ENCODE measurements at places on chromosomes 2 and 18.

- no peak for DNase-seq
Measured at GRCh38 chr2:225599856-225600255, 200.3 kb downstream of the NYAP2 start.

GRCh38 chr2:188870289-188870688, 103.9 kb upstream of the COL3A1 start:
- DNase-seq, result peak; percentile 84

DNA sequence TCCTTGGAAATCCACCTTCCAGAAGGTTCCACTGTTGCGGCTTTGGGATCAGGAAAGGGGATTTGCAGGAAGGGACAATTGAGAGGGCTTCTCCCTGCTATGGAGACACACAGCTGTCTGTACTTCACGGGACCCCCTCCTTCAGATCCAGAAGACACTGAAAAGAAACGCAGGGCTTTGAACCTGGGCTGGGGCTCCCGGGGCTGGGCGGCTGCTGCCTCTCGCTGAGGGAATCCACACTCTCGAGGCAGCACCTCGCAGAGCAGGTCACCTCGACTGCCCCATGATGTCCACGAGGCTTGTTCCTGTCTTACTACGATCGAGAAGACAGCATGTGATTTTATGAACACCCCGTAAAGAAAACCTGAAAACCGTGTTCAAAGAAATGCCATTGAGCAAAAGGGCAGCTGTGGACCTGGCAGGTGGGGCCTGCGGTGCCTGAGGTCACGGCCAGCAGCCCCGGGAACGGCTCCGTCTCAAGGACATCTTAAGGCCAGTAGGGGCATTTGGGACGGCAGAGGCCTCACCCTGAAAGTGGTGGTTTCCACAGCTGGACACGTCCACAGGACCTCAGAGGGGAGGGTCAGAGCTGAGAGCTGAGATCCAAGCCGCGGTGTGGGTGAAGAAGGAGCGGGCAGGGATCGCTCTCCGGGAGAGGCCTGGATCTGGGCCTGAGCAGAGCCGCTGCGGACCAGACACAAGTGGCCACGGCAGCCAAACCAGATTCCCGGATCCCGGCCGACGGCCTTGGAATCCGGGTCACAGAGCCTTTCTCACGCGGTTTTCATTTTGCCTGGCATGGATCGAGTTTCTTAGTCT, 165.7 kb downstream of the RTP5 start:
- no peak for DNase-seq

GRCh38 chr2:33437815-33438214, 38.6 kb upstream of the RASGRP3 start:
- DNase-seq, result peak; percentile 36

- DNase-seq, result no peak
Measured at GRCh38 chr2:233186851-233187250, 64.6 kb upstream of the ATG16L1 start.

GRCh38 chr2:30710016-30710415, 97.2 kb downstream of the CAPN13 start:
- no peak for DNase-seq

DNA sequence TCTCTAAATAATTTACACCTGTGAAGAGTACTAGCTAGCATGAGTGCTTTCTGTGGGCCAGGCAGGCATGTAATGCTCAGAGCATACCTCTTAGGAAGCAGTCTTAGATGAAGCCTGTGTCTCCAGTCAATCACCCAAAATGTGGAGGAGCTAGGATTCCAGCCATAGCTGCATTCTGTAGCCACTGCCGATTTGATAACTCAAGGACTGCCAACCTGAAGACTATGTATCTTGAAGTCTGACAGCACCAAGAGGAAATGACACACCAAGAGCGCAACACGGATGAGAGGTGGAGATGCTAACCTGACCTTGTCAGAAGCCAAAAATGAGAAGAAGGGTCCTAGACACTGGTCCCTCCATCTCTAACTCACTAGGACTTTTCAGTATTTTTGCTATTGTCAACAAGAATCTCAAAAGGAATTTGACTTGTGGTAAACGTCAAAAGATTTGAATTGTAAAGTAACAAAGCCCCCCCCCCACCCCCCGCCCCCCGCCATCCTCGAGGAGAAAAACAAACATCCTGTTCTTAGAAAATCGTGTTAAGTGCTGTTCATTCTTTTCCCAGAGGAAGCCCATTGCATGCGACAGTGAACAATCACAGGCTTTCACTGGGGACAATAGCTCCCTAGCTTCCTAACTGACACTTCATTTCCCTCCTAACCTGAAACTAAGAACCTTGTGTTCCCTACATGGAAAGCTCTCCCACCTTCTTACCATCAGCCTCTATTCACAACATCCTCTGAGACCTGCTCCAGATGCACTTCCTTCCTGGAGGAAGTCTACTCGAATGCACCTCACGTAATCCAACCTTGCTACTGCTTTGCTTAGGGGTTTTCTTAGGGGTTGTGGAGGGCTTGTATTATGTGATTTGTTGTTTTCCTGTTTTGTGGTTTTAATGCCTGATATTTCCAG, 14.7 kb downstream of the CDC42EP3 start:
- no peak for DNase-seq

DNA sequence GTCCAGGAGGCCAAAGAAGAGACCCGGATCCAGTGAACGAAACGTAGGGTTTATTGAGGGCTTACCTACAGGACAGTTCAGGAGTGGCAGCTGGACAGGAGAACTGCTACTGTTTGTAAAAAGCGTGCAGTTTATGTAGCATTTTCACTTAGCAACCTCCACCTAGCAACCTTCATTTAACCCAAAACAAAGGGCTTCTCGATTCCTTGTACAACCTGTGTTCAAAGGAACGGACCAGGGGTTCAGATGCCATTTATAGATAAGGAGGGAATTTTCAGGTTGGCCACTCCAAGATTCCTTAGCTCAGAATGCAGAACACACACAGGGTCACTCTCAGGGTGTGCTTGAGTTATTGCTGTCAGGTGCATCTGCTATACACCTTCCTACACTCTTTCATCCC, 65.1 kb upstream of the YWHAQ start:
- no peak for DNase-seq

GRCh38 chr2:232009639-232010274, 48.2 kb downstream of the DIS3L2 start:
- DNase-seq, result no peak

DNA sequence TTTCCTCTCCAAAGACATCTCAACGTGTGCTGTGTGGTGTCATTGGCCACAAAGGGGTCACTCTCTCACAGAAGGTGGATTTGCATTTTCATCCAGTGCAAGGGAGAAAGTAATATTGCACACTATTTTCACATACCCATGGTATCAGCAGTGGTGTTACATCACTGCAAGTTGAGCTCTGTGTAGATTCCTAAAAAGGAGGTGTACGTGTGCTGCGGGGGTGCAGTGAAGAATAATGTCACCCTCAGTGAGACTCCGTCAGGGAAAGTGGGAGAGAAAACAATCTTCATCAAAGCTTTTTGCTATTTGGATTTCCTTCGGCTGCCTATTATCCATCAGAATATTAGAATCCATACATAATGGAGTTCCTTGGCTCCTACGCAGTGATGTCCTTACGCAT, 733.8 kb upstream of the FANCL start:
- no peak for DNase-seq

GRCh38 chr2:120239488-120240287, 13.0 kb upstream of the RALB start:
- DNase-seq, result peak; percentile 72

GRCh38 chr2:31038385-31038784, 99.9 kb downstream of the GALNT14 start:
- no peak for DNase-seq

DNA sequence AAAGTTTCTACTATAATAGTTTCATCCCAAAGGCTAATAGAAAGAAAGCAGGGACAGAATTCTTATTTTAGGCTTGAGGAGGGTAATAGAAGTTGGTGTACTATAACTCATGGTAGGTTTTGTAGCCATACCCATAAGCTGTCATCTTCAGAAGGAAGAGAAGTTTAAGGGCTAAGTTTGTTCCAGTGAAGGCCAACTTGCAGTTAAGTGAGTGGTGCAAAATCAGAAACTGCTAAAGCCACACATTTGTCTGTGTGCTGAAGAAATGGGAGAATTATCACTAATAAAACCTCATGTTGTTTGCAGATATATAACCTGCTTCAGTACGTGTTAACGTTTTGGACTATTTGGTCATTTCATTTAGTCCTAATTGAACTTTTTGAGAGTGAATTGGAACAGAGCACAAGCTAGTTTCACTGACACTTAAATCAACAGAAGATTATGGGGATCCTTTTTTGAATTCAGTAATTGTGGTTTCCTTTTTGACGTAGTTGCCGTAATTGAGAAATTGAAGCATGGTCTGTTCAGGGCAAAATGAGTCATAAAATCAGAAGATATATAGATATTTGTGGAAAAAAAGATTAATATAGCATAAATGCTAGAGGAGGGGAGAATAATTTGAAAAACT, 69.1 kb downstream of the PHLPP1 start:
- DNase-seq, result no peak

DNA sequence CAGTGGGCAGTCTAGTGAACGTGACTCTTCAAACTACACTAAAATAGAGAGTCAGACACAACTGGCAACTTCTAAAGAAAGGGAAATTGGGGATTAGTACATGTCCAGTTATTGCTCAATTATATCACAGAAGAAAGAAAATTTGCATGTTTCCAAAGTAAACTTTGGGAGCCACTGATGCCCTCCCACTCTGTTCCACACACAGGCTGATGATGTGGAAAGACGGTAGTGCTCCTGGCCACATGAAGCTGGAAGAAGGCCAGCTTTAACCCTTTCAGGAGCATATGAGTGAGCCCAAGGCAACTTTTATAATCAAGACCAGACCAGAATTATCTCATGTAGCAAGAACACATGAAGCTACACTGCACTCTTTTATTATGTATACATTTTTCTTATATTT, 141.0 kb downstream of the NR4A2 start:
- peak; percentile 56 for DNase-seq

DNA sequence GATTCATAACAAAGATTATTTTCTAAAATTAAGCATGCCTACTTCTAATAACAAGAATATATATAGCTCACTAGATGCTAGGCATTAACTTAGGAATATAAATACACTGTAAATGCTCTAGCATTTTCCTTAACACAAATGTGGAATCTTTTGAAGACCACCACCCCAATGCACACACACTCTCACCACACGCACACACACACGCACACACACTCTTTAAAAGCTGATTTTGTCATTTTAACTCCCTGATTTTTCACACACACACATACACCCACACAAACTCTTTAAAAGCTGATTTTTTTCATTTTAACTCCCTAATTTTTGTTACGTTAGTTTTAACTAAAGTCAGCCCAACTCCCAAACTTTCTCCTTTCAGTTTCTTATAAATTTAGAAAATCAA, 3.0 kb downstream of the COL5A2 start:
- no peak for DNase-seq

GRCh38 chr2:226488034-226488433, 311.6 kb downstream of the IRS1 start:
- DNase-seq, result no peak

- DNase-seq, result no peak
Measured at GRCh38 chr2:240643093-240643810, 18.0 kb downstream of the GPR35 start.

- DNase-seq, result no peak
Measured at GRCh38 chr2:45007961-45008295, 1.3 kb downstream of the SIX2 start.

- no peak for DNase-seq
Measured at GRCh38 chr2:187842315-187842714, 288.1 kb upstream of the TFPI start.

DNA sequence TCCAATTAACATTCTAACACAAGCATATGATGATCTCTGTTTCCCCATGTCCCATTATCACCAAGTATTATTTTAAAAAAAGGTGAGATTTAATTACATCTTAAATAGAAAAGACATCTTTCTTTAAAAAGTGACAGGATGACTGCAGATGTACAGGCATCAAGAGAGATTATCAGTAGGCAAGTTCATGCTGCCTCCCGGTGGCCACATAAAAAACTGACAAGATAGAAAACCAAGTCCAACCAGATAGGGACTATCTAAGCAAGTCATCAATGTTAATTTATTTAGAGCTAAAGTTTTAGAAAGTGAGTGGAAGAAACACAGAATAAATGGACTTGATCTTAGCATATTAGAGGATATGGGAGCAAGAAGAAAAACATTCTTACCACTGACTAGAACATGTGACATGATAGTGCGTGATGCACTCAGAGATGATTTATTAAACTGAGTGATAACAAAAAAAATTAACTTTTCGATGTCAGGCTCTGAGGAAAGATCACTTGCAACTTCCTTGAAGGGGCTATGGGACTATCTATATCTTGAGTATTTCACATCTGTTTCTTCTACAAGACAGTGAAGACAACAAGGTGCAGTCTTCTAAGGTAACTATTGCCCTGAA, 5.4 kb upstream of the TDRD15 start:
- peak; percentile 57 for DNase-seq

Data from adipocyte (in vitro differentiated cells).